ENCODE measurements at places on chromosomes 11 and 22.

GRCh38 chr11:99952816-99953215 lies 734.3 kb upstream of the ARHGAP42 start:
- DNase-seq: no peak

DNA sequence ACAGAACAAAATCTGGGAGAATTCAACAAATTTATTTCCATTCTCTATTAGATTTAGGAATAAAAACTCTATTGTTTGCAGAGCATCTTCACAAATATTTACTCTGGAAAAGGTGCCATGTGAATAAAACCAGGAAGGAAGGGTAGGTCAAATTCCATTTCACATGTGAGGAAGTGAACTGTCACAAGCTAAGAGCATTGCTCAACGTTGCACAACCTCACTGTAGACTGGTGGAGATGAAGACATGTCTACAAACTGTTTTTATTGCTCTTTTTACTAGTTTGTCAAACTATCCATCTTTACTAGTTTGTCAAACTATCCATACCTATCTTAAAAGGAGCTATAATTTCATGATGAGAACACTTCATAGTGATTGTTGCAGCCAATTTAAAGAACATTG lies 236.4 kb downstream of the CNTN5 start:
- no peak for DNase-seq

- no peak for DNase-seq
These were observed 50.6 kb downstream of the WNT11 start for GRCh38 chr11:76155500-76156227.

- no peak for DNase-seq
These were observed 1349.8 kb upstream of the RAG2 start for GRCh38 chr11:37947821-37948220.

Measured in heart left ventricle (tissue), 16 donors.